ENCODE measurements at places on chromosomes 4 and X.

- no peak for DNase-seq
These were observed 48.0 kb upstream of the STARD8 start for GRCh38 chrX:68599256-68600152.

DNA sequence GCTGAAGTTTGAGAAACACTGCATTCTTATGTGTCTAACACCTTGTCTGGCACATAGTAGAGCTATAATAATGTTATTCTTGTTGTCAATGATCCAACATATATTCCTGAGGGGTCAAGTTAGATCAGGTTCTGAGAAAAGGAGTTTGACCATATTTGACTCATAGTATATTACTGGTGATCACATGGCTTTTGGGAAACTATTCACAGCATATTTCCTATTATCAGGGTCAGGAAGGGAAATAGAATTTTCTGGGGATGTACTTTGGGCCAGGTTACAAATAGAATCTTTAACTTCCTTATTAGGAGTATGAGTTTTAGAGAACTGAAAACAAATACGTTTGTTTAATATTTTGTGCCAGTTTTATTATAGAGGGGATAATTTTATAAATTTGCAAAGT lies 11.6 kb downstream of the IL15 start:
- no peak for DNase-seq

DNA sequence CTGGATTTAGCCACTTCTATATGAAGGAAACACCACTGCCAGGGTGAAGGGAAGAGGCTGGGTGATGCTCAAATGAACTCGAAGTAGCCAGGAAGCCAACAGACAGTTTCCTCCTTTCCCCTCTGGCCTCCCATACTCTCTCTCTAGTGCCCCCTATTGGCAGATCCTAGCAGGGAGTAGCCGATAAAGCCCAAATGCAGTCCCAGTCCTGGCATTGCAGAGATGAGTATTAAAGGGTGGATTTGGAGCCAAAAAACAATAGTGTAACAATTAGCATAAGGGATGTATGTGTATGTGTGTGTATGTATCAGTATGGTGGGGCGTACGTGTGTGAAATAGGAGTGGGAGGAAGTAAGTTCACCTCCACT lies 213.8 kb upstream of the LDB2 start:
- peak; percentile 3 for DNase-seq

- DNase-seq: no peak
These were observed 116.8 kb upstream of the UGT8 start for GRCh38 chr4:114481856-114482255.

GRCh38 chrX:39267176-39267575 lies 465.9 kb downstream of the MID1IP1 start:
- no peak for DNase-seq

DNA sequence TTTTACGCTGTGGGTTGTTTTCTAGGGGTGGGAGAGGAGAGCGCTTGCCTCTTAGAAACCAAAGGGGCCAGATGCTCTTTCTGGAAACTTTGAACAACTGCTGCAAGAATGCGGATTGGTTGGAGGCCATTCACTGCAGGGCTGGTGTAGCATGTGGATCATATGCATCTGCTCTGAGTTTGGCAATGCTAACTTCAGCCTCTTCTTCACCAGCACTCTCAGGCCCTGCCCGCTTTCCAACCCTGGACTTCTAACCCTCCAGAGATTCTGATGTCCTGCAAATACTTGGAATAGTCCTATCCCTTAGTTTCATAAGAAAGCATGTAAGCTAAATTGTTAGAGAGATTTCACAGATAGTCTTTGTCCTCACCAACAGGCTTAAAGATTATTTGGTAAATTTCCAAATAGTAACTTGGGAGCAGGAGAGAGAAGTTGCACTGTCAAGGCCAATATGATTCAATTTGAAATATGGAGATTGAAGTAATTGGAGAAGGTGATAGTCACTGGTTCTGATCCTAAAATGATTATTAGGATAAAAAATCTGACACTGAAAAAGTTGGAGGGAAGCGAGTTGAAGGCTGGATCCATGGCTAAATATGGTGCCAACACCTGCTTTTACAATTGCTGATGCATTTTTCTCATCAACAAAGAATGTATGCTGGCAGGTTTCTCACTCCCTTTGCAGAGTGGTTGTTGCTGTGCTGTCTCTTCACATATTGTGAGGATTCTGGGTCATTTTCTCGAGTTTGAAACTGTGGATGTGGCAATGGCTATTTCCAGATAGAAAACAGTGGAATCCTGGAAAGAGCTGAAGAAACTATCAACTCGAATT lies 210.4 kb downstream of the PTTG2 start:
- no peak for DNase-seq

GRCh38 chr4:78481180-78481579 lies 70.4 kb upstream of the ANXA3 start:
- no peak for DNase-seq

DNA sequence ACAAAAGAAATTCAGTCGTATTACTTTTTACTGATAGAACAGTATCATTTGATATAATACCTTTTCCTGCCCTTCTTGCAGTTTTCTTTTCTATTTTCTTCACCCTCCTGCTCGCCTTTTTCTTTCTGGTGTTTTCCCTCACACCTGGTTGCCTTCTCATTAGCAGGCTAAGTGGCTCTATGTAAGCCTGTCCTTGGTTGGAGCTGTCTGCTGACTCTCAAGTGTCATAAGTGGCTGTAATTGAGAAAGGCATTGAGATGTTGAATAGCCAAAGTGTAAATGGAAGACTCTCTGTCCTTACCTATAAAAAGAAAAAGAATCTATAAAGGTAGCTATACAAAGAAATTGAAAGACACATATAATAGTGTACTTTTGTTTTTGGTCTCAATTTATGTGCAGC lies 180.7 kb downstream of the ADGRL3 start:
- DNase-seq: no peak

DNA sequence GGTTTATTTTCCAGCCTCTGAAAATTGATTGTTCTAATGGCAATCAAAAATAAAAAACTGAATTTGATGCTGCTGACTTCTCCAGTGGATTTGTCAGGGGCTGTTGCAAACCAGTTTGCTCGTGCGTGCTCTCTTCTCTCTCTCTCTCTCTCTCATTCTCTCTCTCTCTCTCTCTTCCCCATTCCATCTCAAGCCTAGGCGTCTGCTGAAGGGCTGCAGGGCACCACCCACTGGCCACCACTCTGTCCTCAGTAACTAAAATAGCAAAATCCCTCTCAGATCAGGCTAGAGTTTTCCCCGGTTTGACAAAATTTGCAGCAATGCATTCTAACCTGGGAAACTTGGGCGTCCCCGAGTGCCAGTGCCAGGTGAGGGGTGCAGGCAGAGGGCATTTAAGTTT lies 19.4 kb downstream of the NKX6-1 start:
- no peak for DNase-seq

GRCh38 chr4:186422296-186422695 lies 133.1 kb downstream of the MTNR1A start:
- no peak for DNase-seq

DNA sequence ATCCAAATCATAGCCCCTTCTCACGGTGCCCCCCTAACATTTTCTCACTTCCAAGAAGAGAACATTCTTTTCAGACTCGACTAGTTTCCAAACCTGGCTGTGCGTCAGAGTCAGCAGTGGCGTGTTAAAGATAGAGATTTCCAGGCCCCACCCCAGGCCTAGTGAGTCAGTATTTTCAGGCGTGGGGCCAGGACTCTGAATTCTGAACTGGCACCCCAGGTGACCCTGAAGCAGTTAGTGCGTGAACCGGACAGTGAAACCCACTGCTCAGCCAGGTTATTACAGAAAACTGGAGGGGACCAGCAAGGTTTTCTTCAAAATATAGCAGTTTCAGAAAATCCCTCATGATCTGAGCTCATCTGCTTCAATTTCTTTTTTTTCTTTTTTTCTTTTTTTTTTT lies 35.0 kb upstream of the BCOR start:
- DNase-seq: no peak

DNA sequence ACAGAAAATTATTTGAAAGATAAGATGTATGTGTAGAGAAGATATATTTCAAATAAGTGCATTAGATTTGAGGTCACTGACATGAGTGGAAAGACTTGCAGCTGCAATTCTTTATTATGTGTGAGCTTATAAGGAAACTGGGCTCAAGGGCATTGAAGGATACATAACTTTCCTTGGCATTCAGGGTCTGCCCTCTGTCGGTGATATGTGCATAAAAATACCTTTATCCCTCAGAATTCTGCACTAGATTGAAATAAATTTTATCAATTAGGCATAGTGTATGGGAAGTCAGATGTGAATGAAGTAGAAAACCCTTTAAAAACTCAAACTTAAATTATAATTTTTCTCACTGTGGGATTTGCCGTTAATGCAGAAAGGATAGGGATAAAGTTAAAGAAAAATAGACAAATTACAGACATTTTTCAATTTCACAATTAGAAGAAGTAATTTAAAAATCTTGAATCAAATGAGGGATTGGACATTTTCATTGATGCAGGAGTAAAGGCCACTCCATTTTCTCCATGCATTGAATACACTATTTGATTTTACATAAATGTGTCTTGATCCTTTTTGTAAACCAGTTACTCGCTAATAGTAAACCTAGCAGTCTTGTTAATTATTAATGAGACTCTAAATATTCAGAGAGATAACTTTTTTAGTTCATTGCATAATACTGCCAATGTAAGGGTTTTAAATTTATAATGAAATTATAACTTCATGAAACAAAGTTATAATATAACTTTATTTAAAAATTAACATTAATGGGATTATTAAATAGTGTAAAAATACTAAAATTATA lies 21.0 kb upstream of the ETNPPL start:
- DNase-seq: no peak

DNA sequence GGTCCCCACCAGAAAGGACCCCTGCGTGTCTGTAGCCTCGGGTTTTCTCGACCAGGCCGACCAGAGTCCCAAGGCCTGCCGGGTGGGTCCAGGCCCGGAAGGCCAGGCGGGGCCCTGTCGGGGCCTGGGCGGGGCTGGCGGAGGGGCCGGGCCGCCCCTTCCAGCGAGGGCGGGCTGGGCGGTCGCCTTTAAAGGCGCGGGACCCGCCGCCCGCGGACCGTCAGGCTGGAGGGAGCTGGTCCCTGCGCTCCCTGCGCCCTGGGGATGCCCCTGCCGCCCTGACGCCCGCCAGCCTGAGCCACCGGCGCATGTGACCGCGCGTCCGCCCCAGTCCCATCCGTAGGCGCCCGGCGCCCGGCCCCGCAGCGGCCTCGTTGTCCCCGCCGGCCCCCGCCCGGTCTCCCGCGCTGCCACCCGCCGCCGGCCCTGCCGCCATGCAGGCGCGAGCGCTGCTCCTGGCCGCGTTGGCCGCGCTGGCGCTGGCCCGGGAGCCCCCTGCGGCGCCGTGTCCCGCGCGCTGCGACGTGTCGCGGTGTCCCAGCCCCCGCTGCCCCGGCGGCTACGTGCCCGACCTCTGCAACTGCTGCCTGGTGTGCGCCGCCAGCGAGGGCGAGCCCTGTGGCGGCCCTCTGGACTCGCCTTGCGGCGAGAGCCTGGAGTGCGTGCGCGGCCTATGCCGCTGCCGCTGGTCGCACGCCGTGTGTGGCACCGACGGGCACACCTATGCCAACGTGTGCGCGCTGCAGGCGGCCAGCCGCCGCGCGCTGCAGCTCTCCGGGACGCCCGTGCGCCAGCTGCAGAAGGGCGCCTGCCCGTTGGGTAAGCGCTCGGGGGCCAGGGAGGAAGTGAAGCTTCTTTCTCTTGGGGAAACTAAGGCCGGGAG lies at the start of gene HTRA3:
Gene HTRA3, plus strand, starts transcription at position 220 of the 883 bp plus-strand sequence. Its CDS starts 215 bp downstream, at position 435.
- no peak for DNase-seq

- no peak for DNase-seq
These were observed 9.7 kb downstream of the SMIM10 start for GRCh38 chrX:135000516-135000915.

DNA sequence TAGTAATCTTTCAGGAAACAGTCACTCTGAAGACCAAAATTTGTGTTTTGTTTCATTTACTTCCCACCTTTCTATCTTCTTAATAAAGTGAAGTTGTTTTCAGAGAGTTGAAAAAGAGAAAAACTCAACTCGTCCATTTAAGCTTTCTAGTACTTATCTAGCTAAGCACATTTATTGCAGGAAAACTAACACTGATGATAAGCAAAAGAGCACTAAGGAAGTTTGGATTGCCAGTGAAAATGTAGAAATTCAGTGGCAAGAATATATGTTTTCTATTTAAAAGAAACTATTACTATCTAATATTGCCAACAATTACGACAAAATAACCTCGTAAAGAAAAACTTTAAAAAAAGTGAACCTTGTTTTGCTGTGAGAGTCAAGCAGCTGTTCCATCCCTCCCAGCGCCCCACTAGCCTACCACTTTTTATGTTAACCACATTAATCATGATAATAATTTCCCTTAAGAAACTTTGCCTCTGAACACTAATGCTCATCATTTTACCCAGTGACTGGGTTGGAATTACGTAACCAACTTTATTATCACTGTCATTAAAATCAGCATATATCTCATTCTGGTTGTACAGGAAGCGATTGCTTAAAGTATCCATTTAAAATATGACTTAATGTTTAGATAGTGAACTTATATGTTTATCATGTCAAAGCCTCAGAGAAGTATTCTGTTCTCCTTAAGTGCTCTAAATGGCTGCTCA lies 24.8 kb downstream of the SPRY1 start:
- DNase-seq: no peak

GRCh38 chr4:154414796-154415195 lies 76.8 kb downstream of the DCHS2 start:
- DNase-seq: no peak

DNA sequence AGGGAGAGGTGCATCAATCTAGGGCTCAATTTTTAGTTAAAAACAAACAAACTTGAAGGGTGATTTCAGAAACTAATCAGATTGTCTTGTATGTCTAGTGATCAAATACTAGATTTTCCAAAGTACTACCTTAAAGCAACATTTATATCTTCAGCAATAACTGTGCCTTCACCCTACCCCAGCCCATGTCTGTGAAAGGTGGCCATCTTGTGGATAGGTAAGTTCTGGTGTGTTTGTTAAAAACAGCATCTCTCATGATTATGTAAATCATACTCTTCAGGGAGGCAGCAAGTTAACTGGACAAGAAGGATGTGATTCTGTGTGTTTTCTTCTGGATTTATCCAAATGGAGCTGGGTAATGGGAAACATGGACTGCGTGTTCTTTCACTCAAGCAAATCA lies 81.4 kb upstream of the ACSL1 start:
- DNase-seq: no peak

GRCh38 chr4:77074981-77075855 lies 571 bp downstream of the CCNI start:
- DNase-seq: peak; percentile 78

DNA sequence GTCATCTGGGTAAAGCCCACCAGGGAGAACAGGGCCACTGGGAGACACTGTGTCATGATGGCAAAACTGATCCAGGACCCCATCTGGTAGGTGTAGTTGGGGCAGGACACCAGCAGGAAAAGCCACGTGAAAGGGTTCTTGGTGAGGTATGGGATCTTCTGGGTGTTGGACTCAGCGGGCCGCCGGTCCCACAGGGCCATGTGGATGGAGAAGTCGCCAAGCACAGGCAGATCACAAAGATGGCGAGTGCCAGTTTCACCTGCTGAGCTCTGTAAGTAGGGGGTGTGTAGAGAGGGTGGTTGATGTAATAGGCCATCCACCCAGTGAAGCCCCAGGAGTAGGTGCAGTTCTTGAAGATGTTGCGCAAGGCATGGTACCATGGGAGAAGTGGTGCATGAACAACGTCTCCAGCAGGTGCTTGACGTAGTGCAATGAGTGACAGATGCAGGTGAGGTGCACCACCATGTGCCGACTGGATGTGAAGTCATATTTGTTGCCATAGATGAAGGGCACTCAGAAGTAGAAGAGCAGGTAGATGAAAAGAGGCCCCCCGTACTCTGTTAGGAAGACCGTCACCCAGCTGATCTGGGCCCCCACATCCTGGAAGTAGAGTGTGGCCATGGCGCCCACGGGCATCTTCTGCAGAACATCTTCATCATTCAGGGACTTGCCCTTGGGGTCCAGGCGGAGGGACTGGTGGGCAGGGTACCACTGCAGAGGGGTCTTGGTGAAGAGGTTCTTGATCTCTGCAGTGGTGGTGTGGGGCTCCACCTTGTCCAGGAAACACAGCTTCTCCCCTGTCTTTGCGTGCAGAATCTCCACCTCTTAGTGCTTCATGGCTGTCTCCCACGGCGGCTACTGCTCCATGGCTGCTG lies 249.3 kb downstream of the ANKRD50 start:
- DNase-seq: no peak

All from stimulated activated CD4-positive, alpha-beta T cell treated with anti-CD3 and anti-CD28 coated beads, Interleukin-1b, Interleukin-23, amount 100 ng/mL, for 48 hours (primary cell).